ENCODE measurements at places on chromosomes 3 and 15.

DNA sequence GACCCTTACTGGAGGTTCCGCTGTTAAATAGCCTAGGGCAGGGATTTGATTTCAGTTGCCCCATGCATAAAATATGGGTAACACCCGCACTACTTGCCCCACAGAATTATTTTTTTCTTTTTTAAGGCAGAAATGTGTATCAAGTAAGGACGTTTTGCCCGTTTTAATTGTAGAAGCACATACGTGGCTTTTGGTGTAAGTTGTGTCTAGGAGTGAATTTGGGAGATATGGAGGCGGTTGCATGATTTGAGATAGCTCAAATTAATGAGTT is 636 bp upstream of the LRRC58 start:
- DNase-seq: no peak

DNA sequence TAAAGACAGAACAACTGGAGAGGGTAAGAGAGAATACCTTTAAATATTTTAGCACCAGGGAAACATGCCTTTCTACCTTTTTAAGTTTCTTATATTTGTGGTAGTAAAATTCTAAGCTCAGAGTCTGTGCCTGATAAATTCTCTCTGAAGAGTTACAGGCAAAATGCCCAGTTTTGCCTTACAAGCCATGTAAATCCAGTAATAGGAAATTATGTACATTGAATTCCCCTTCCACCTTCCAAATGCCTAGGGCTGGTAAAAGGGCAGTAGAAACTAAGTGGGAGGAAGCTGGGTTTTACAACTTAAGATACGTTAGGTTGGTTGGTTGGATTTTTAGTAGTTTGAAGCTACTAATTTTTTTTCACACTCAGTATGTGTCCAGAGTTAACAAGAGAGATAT is 43.1 kb upstream of the TP63 start:
- no peak for DNase-seq

DNA sequence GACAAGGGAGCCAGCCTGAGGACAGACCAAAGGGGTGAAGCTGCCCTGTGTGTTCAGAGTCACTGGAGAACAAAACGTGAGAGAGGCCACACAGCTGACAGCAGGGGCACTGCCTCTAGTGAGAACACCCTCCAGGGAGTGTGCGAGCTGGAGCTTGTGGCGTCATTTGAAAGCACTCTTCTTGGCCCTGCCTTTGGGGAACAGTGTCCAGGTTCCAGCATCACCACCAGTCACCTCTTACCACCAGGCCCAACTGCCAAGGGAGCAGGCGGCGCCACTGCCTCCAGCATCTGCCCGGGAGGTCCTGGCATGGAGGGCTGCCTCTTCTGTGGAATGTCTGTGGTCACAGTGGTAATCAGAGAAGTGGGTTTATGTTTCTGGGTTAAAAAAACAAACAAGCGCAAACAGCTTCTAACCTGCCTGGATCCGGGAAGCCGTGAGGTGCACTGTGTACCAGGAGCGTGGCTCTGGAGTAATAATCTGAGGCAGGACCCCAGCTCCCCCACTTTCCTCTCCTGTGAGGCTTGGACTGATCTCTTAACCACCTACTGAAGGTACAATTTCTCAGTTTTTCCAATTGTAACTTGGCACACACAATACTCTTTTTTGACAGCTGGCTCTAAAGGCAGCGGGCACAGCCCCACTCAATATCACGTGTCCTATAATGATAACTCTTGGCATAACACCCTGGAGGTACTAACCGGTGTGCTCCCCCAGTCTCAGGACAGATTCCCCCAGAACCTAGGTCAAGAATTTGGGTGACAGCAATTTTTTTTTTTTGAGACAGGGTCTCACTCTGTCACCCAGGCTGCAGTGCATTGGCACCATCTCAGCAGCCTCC is 32.2 kb upstream of the CDCP1 start:
- no peak for DNase-seq

GRCh38 chr3:12443781-12444522 is 40.3 kb upstream of the TSEN2 start:
- no peak for DNase-seq

GRCh38 chr3:14117468-14118399 is 6.9 kb downstream of the CHCHD4 start:
- no peak for DNase-seq

GRCh38 chr15:95814908-95815307 is 515.6 kb upstream of the NR2F2 start:
- DNase-seq: no peak

GRCh38 chr3:22360970-22361369 is 610.0 kb upstream of the ZNF385D start:
- DNase-seq: no peak

- no peak for DNase-seq
Measured at GRCh38 chr3:11733914-11734313, 90.2 kb upstream of the VGLL4 start.

DNA sequence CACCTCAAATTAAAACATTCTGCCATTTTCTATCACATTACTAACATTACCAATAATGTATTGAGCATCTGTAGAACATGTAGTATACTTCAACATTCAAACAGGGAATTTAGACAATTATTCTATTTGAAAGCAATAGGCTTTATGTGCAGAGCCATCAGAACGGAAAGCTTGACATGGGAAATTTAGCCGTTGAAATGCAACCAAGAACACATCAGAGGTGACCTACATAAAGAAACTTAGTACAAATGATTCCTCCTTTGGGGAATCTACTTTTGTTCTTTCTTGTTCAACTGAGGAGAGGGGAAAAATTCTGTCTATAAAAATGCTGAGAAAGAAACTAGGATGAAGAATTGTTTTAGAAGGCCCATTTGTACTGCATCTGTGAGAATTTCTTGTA is 38.6 kb upstream of the RBMS3 start:
- DNase-seq: no peak

DNA sequence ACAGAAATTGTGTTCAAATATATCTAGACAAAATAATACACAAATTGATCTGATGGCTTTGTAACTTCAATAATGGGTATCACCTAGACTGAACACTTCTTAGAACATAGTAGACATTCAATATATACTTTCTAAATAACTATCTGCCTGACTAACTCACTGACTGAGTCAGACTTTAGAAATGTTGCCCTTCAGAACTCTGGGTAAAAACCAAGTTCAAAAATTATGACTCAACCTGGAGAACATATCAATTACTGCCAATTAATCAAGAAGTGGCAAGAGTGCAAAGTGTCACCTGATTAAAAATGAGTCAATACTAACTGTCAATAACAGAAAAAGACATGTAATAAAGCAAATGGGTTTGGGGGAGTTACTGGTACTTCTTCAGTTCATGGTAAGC is 144.6 kb upstream of the TMCO5A start:
- DNase-seq: no peak

DNA sequence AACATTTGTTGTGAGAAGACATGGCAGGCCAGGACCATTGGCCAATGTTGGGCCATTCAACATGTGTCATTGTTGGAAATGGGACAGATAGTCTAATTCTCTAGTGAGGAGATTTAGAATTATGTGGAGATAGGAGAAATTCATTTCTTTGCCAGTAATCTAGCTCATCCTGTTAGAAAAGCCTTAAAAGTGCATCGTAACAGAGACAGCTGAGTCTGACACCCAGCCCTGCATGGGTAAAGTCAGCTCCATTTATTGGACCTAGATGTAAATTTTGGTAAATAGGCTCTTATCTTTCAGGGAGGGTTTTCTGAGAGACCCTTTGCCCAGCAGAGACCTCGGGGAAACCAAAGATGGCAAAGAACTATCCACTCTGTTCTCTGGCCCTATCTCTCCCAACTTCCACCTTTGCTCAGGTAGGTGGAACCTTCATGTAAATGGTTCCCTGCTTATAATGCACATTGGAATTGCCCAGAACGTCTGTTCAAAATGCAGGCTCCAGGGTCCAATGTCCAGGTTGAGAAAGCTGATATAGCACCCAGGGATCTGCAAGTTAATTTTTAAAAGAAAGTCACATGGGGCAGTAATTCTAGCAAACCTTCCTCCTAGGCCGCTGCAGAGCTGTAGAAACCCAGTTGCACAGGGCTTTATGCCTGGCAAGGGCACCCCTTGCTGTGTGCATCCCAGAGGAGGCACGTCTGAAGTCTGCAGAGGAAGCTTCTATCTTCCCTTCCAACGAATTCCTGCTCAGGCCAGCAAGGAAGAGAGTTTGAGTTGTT is 365.9 kb upstream of the PROK2 start:
- DNase-seq: no peak

DNA sequence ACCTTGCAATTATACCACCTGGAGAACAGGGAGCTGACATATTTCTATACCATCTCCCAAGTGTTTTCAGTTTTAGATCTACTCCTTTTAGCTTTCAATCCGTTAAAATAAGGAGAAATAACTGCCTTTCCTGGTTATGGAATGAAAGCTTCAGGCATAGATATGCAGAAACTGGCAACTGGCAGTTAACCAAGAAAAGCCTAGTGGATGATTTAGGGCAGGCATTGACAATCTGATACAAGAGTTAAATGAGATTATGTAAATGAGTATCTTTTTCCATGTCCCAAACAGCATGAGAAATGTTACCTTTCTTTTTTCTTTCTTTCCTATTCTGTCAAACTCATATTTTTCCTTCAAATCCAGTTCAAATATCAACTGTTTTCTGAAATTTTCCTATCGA is 689.1 kb upstream of the DPPA4 start:
- no peak for DNase-seq

GRCh38 chr3:127323581-127323980 is 35.7 kb upstream of the PRR20G start:
- no peak for DNase-seq

DNA sequence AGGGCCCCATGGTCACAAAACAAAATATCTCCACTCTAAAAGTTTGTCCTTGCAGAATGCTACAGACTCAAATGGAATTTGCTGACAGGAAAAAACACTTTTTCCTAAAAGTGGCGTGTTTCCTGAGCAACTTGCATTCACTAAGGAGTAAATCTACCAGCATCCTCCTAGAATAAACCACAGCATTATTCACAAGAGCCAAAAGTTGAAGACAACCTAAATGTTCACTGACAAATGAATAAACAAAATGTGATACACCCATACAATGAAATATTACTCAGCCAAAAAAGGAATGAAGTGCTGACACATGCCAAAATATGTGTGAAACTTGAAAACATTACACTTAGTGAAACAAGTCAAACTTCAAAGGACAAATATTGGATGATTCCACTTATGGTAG is 28.9 kb downstream of the ITGB5 start:
- DNase-seq: no peak

DNA sequence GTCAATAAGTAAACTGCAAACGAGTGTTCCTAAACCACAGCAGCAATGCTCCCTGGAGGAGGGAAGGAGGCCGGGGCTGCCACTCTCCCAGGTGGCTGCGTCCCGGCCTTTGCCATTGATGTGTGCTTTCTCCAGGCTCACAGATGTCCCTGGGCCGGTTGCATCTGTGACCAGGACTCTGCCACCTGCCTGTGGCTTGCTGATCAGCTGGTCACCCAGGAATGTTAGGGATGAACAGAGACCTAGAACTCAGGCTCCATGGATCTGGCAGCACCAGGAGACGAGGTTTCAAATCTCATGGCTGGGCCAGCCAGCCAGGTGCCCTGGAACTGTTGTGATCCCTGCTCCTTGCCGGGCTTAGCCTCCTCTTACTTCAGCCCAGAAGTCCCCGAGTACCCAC is 65.7 kb downstream of the KLF15 start:
- no peak for DNase-seq

DNA sequence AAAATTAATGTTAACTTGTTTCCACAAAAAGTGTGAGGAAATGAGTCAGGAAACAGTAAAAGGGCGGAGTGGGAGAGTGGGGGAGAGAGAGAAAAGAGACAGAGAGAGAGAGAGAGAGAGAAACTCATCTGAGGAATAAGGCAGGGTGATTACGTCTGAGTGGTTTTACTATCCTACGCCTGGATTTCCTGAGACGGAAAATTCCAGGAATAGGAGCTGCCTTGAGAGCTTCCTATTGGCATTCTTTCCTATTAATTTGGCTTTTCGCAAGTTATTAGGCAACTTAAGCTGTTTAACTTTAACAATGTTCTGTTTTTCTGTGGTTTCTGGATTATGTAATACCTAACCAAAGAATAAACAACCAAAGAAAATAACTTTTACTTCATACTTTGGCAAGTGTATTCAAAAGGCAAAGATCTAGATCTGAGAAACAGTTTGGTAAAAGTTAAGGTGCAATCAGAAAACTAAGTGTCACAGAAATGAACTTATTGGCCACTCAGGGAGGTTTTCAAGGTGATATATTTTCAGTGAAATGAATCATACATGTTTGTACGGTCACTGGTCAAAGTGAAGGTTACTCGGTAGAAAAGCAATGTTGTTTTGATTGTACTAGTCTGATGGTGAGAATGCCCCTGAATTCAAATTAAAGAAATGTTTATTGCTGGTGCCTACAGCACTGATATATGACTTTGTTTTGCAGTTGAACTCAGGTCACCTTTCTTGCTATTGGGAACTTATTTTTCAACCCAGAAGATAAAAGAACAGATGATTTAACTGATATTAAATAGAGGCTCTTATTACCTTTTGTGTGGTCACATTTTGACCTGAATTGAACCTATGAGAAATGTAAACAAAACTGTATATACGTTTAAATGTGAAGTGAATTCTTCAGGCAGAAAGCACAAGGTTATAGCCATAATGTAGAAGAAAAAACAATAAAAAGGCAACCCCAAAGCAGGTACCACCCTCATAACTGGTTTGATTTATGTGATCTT is 39.9 kb upstream of the TNFSF10 start:
- peak; percentile 31 for DNase-seq

GRCh38 chr15:92652576-92652966 is 3.0 kb downstream of the FAM174B start:
- DNase-seq: no peak

GRCh38 chr15:68972201-68973065 is 42.1 kb upstream of the NOX5 start:
- DNase-seq: no peak

DNA sequence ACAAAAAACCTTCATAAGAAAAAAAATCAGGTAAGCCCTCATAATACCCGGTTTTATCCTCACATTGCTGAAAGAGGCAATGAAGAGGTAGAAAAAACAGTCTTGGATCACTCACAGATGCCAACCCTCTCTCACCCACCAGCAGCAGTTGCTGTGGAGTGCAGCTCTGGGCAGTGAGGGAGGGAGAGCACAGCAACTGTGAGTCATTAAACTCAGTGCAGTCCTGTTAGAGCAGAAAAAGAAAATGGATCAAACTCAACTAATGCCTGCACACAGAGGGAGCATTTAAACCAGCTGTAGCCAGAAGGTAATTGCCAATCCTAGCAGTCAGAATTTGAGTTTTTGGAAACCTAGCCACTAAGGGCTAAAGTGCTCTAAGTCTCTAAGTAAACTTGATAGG is 1050.6 kb upstream of the ALCAM start:
- no peak for DNase-seq

DNA sequence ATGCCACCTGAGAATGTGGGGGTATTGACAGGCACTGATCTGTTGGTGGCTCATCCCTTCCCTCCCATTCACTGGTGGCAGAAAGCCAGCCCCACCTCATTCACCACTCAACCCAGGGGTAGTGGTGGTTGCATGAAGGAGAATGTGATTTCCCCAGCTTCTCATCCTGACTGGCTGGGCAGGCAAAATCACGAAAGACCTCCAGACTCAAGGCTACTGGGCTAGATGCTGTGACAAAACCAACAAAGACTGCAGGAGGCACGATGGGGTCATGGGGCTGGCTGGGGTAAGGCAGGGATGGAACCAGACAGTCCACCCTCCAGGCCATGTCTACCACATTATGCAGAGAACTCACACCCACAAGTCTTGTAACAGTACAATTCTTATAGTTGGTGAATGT is 33.9 kb downstream of the FSTL1 start:
- no peak for DNase-seq

GRCh38 chr15:25631971-25632370 is 193.1 kb upstream of the UBE3A start:
- no peak for DNase-seq
